ENCODE measurements at places on chromosomes 1 and 21.

DNA sequence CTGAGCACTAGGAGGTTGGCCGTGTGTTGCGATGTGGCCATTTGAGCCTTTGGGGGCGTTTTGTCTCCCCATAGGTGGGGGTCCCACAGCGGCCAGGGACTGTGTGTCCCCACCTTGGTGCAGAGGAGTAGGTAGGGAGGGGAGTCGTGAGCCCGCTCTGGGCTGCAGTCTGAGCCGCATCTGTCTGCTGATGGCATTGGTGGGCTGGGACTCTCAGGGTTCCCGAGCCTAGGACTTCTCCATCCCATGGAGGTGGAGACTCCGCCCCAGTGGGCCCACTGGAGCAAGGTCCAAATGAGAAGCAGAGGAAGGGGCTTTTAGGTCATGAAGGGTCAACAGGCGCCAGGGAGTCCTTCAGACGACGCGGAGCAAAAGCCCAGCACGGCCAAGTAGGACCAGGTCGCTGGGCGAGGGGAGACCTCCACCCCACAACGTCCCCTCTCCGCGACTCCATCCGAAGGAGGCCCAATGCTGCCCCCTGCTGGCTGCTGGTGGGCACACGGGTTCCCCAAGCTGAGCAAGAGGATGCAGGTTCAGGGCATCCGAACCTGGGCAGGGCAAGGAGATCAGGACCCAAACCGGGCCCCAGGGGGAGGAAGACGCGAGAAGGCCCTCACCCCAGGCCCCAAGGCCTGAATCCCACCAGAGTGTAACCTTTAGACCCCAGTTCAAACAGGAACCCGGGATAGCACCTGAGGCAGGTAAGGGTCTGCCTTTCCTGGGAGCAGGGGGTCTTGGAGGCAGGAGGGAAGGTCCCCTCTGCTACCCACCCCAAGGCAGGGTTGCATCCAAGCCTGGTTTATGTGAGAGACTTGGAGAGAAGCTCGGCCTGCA is 14.9 kb downstream of the TTC34 start:
- DNase-seq = no peak

GRCh38 chr1:31828926-31829690 is 13.3 kb upstream of the SPOCD1 start:
- no peak for DNase-seq

- DNase-seq = no peak
Observed at GRCh38 chr1:204025917-204026707, 46.8 kb upstream of the SOX13 start.

GRCh38 chr1:42891465-42892138 is 45.2 kb downstream of the ZNF691 start:
- DNase-seq = no peak

- no peak for DNase-seq
Observed at GRCh38 chr1:214316593-214316992, 35.6 kb downstream of the SMYD2 start.

DNA sequence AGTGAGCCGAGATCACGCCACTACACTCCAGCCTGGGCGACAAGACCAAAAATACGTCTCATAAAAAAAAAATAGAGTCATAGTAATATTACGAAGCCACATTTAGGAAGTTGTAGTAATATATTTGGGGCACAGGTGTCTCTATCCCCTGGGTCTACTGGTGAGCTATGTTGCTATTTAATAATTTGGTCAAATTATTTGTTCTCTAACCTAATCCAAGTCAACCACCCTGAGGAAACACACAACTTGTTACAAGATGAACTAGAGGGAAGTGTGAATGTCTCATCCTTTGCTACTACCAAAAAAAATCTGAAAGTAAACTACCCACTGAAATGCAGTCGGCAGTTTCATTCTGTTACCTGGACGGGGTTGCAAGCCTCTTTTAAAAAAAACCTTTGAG is 35.3 kb downstream of the RGS8 start:
- DNase-seq = no peak

- DNase-seq = peak; percentile 45
Observed at GRCh38 chr1:113835686-113836290, 23.5 kb upstream of the RSBN1 start.

DNA sequence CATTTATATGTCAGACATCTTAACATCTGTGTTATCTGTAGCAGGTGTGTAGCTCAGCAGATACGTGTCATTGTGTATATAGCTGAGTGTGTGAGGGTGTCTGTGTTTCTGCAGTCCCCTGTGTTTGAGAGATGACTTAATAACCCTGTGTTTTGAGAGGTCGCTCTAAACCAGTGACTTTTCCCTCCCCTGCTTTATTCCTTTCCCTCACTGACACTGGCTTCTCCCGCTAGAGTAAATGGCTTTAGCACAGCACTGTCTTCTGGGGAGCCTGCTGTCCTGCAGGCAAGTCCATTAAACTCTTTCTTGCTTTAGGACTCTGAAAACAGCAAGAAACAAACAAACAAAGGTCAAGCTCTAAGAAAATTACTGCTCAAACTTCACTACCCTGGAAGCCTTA is 53.0 kb downstream of the VANGL1 start:
- no peak for DNase-seq

GRCh38 chr1:21307210-21307609 is 16.9 kb upstream of the ECE1 start:
- DNase-seq = no peak

DNA sequence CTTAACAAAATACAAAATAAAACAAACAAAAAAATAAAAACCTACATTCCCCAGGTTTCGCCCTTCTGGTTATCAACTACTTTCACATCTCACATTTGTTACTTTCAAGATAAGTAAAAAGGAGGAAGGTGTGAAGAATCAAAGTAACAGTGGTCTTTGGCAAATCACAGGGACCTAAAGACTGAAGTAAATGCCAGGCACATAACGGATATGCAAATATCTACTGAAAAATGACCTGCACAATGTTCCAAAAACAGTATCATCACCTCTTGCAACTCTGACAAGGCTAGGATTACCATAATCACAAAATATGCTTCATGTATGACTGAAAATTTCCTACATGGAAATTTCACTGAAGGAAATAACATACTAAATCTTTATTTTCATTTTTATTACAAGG is 29.3 kb downstream of the COP1 start:
- no peak for DNase-seq

DNA sequence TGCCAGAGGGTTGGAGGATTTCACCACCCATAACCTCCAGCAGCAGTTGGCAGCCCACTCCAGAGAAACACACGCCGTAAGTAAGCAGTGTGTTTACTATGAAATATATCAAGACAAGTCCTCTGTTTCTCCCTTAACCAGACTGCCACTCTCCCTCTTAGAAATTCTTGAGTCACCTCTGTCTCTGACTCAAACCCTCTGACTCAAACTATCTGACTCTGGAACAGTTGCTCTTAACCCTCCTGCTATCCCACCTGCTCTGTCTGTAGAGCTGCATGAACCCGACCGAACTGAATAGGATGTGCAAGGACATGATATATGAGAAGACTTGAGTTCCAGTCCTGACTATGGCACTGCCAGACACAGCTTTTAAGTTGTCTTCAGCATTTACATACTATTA is 14.1 kb downstream of the INPP5B start:
- peak; percentile 45 for DNase-seq

- no peak for DNase-seq
Observed at GRCh38 chr21:41427556-41427955, 1.5 kb downstream of the MX1 start.

DNA sequence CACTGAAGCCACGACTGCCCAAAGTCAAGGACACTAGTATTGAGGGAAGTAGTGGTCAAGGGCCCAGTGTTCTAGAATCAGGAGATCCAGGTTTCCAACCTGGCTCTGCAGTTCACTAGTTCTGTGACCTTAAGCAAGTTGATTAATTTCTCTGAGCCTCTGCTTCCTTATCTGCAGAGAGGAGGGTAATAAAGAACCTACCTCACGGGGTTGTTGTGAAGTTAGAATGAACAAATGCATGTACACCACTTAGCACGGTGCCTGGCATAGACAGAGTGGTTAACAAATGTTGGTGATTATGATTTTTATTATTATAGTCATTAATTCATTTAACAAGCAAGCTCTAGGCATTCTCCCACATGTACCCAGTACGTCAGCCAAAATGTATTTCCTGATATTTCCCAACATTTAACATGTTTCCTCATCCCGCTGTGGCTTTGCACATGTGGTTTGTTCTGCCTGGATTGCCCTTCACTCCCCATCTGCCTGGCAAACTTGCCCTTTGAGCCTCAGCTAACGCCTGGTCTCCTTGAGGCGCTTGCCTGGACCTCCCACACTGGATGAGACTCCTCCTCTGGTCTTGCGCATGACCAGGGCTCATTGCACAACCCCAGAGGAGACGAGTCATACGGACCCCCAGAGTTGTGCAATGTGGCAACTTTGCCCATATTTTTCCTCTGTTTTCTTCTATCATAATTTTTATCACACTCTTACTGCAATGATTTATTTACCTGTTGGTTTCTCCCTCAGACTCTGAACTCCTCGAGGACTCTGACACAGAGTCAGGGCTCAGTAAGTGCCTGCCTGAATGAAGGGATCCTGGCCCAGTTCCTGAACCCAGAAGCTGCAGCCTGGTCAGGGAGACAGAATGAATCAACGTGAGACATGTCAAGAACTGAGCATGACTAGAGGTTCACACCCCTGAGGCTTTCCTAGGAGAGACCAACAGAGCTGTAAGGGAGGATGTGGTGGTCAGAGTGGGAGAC is 20.7 kb upstream of the MFSD2A start:
- DNase-seq = peak; percentile 97
